NB4 (cell line): ENCODE measurements at places on chromosomes 11 and 22.

GRCh38 chr11:13705710-13706109, 37.2 kb downstream of the FAR1 start:
- DNase-seq: no peak

- no peak for DNase-seq
Measured at GRCh38 chr11:131546218-131546895, 175.9 kb downstream of the NTM start.

DNA sequence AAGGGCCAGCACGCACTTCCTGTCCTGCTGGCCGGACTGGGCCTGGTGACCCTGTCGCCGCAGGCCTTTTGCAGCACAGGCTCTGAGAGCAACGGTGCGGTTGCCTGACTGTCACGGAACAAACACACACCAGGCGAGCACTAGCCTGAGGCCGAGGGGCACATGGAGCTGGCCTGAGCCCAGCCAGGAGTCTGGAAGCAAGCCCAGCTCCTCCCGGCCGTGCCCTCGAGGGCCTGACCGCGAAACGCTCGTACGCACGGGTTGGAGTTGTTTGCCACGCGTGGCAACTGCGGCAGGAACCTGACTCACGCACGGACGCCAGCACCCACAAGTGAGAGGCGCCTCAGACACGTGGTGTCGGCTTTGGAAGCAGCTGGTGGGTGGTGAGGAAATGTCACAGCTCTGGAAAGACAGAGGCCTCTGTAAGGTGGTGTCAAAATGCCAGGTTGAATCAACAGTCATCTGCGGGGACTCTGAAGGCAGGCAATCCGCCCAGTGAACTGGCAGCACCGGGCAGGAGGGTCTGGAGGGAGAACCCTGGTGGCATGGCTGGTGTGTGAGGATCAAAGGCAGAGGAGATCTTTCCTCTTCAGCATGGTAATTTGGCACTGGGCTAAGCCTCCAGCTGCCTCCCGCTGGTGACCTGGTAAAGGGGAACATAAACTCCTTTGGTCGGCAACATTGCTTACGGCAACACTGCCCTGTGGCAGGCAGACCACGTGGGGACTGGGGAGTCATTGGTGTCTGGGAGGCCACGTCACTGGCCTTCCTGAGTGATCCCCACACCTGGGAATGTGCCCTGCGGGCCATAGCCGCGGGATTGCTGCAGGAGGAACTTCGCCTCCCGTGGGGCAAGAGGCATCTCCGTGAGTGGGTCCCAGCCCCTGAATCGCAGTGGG, 15.3 kb upstream of the IL17REL start:
- DNase-seq: peak; percentile 30

DNA sequence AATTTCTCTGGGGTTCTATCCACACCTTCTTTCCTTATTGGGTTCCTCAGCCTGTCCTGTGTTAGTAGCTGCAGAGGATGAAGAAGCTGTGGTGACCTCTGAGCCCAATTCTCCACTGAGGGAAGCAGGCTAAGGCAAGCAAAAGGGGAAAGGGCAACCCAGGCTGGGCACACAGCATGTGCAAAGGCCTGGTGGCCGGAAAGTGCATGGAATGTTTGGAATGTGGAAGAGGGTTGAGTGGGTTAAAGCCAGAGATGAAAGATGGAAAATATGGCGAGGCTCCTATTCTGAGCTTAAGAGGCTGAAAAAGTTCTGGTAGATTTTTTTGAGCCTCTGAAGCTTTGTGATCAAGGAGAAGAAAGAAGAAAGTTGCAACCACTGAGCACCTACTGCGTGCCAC, 247.1 kb downstream of the MIAT start:
- no peak for DNase-seq

DNA sequence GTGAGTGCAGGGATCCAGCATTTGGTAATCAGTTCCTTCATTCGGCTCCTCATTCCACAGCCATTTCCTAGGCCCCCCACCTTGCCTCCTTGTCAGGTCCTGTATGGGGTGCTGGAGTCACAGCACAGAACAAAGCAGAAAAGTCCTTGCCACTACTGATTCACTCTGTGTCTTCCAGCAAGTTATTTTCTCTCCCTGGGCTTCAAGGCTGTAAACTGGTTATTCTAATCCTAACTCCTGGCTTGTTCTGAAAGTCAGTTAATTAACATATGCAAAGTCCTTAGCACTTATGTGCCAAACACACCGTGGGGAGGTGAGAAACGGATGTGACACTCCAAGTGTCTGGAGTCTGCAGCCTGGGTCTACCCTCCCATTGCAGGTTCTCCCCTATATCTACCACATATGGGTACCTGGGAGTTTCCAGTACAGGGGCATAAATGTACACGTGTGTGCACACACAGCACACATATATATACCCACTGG, 30.6 kb upstream of the PDE2A start:
- no peak for DNase-seq

DNA sequence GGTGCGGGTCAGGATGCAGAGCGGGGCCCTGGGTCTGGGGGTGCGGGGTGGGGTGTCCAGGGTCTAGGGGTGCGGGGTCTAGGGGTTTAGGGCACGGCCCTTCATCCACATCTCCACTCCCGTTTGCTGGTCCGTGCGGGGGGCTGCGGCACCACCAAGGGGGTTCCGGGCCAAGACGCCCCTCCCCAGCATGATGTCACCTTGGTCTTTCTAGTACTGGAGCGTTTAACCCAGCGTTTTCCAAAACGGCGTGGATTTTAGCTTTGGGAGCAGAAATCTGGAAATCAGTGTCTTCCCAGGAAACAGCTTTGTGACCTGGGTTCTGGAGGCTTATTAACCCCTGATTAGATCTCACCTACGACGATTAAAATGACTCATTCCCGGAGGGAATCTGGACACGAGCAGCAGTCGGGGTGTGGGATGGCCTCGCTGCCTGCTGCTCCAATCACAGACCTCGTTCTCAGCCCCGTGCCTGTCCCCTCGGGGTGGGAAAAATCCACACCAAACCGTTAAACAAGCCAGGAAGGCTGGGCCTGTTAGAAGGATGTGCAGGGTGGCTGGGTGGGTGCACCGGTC, 759 bp downstream of the AP2A2 start:
- no peak for DNase-seq

- no peak for DNase-seq
Measured at GRCh38 chr11:64219354-64219684, 6.7 kb downstream of the TRPT1 start.

- no peak for DNase-seq
Measured at GRCh38 chr11:114395736-114396135, 4.6 kb downstream of the C11orf71 start.

DNA sequence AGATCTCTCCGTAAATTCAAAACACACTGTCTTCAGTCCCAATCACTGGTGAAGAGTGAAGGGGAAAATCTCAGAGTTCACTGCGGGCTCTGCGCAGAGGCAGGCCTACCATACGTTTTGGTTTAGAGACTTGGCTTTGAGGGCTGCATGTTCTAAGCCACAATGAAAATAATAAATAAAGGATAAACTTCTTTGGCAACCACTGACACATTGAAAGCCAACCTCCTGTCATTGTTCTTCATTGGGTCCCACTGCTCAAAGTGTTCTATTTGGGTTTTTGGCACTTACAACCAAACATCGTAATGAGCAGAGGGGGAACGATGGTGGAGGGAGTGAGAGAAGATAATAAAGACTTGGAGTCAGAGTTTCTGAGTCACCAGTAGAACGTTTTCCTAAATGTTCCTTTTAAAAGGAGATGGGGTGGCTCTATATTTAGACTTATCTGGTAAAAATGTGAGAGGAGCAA, 472.9 kb downstream of the SOX6 start:
- no peak for DNase-seq

DNA sequence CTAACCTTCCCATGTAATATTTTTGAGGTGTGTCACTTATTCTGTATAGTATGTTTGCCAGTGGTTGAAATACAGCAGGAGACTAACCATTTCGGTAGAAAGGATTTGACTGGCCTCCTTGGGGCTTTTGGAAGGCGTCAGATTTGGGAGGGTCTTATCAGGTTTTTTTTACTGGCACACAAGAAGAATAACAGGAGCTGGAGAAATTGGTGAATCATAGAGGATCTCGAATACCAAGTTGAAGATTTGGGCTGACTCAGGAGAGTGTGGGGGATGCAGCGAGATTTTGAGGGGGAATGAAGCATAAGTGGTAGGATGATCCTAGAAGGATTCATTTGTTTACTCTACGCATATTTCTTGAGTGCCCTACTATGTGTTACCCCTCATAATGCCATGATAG, 200.5 kb downstream of the DDX10 start:
- DNase-seq: no peak

DNA sequence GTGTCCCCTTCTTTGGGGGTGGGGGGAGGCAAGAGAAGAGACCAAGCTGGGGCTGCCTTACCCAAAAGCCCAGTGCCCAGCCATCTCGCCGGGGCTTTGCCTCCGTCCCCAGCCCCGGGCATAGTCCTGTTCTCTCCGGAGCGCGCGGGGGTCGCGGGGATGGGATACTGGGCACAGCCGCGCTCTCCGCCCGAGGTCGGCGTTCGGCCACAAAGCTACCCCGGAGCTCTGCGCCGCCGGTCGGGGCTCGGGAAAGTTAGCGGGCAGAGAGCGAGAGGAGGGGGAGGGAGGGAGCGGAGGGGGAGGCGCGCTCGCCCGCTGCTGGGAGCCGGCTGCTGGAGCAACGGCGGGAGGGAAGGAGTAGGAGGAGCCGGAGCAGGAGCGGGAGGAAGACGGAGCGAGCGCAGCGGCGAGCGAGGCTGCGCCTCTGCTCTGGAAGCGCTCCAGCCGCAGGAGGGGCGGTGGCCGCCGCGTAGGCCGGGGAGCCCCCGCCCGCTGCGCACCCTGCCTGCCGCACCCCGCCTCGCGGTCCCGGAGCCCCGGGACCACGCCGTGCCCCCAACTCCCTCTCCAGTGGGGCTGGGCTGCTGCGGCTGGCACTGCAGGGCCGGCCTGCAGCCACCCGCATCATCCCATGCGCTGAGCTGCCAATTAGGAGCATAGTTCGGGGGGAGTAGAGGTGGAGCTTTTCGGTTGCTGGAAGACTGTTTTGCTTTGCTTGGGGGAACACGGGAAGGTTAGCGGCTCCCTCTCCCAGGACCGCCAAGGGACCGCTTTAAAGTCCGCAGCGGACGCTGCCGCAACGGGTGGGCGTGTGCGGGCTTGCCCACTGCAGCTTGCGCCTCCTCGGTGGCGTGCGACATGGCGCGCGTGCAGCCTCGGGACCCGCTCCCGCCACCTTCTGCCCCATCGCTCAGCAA, at the start of gene SCN4B:
Gene SCN4B (minus strand): TSS at position 272 of the 920 bp plus-strand sequence. CDS start 150 bp downstream, at position 122.
- DNase-seq: peak; percentile 55

DNA sequence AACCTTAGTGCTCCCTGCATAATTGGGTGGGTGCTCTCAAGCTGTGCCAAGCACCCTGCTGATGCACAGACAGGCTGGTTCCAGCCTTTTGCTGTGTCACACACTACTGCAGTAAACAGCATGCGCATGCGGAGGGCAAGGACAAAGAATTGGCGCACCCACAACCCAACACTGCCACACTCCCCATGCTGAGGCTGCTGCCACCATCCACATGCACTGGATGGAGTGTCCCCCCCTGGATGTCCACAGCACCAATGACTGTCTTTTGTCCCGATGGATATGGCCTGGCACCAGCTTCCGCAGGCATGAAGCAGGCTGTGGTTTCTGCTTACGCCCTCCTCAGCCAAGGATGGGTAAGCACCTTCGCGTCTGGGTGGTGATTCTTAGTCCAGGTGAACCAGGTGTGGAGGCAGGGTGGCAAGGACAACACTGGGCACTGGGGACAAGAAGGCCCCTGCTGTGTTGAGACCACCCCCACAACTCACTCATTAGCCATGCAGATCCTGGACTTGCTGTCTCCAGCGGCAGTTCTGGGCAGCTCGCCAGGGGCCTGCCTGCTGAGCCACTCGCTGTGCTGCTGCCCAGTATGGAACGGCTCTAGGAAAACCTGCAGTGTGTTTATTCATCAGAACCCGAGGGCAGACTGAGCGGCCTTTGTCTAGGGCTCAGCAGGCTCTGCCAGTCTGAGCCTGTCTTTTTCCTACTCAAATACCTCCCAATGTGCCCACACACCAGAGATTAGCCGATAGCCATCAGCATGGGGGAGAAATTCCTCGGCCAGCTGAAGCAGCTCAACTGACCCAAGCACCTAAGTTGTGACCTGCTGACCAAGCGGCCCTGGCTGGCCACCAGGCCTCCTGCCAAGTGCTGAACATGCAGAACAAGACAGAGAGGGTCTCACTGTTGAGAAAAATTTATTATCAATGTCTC, 8.2 kb upstream of the NAP1L4 start:
- DNase-seq: no peak

GRCh38 chr22:44395118-44396005, 82.6 kb upstream of the SHISAL1 start:
- no peak for DNase-seq

DNA sequence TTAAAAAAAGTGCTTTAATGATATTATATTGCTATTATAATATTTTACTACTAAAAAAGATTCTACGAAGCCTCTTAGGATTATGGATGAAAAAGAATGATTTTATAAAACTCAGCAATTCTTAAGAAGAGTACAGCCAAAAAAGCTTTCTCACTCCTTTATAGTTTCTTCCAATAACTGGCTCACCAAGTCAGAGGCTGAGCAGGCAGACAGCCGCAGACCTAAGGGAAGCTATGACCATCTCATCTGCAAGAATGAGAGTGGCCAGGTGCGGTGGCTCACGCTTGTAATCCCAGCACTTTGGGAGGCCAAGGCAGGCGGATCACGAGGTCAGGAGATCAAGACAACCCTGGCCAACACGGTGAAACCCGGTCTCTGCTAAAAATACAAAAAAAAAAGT, 12.7 kb upstream of the EMID1 start:
- no peak for DNase-seq

DNA sequence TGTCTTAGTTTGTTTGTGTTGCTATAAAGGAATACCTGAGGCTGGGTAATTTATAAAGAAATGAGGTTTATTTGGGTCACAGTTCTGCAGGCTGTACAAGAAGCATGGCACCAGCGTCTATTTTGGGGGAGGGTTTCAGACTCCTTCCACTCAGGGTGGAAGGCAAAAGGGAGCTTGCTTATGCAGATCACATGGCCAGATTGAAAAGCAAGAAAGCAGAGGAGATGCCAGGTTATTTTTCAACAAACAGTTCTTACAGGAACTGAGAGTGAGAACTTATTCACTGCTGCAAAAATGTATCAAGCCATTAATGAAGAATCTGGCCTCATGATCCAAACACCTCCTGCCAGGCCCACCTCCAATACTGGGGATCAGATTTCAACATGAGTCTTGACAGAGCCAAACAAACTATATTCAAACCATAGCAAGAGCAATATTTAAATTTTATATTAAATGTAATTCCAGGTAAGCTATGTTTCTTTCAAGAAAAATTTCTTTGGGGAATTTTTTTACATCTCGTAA, 66.9 kb downstream of the NXPE2 start:
- DNase-seq: no peak

DNA sequence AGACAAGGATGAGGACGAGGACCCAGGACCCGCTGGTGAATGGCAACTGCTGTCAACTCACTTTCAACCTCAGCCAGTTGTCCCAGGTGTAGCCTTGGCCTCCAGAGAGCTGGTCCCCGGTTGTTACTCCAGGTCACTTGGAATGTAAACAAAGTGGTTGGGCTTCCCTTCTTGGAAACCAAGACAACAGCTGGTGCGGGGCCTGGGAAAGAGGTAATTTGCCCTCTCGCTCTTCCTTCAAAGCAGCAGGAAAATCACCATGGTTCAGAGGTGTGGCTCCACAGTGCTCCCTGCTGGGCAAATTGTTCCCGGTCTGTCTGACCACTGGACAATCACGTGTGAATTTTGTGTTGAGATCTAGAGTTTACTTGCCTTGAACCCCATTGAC, 15.0 kb downstream of the SLC1A2 start:
- peak; percentile 32 for DNase-seq
